ENCODE measurements at places on chromosomes 1 and 21. TPM values are rescaled to one million over a fixed set of nuclear protein-coding genes. Genes with fewer than 3 reads are reported as not detected.

CYP2J2 gene
- total RNA-seq = not detected

LCE1A gene
- total RNA-seq = not detected

TMIGD3 gene
- total RNA-seq = not detected

ZNF683 gene
- not detected for total RNA-seq

RYR2 gene
- total RNA-seq = 0.19 TPM

MYBPH gene
- not detected for total RNA-seq

KRTAP13-2 gene
- not detected for total RNA-seq

EXO1 gene
- 15.1 TPM for total RNA-seq

SPATC1L gene
- 12.4 TPM for total RNA-seq

LCE1C gene
- total RNA-seq = not detected

CCSAP gene
- 5.0 TPM for total RNA-seq

DNA sequence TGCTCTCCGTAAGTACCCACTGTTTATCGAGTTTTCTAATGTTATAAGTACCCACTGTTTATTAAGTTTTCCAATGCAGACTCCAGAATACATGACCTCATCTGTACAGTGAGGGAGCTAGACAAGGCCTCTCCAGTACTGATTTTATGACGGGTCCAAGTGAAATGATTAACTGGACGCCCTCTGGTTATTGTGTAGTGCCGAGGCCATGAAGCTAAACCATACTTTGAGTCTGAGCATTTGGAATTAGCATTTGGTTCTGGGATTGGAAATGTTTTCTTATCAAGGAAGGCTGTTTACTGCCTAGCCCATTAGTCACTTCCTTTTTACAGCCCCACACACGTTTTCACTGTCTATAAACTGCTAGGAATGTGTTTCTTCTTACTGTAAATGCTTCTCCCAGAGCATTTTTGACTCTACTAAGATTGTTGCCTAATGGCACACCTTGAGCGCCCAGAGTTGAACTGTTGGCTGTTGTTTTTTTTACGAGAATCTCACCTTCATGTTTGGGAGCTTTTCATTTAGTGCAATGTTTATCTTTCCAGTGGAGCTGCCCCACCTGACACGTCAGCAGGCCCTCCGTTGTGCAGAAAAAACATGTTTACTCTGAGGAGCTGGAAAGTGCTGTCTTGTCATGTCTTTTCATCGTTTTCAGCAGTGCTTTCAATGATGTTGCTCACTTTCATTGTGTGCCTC is 26.9 kb downstream of the SPATA46 start:
- DNase-seq = peak; percentile 83

GRCh38 chr1:241311056-241311746 is 45.8 kb downstream of the RGS7 start:
- no peak for DNase-seq

GRCh38 chr1:42739753-42740700 is at the start of gene CLDN19:
Gene CLDN19 (minus strand): TSS chr1:42740236. CDS start chr1:42740063, 173 bp downstream.
- no peak for DNase-seq

DNA sequence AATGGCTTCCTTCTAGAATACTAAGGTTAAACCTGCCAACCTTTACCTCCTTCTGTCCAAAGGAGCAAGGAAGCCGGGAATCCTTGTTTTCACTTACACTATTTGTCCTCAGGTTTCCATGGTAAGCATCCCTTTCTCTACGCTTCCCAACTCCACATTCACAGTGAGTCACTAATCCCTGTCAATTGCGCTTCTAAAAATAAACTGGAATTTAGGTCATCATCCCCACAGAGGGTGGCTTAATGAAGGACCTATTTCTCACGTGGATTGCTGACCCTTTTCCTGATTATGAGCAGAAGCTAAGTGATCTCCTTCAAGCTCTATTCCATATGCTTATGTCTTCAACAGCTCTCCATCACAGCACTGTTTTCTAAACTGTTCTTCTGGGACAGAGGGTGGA is 39.9 kb upstream of the ABCA4 start:
- DNase-seq = peak; percentile 86

- DNase-seq = no peak
Observed at GRCh38 chr1:75074831-75075395, 59.3 kb upstream of the LHX8 start.

DNA sequence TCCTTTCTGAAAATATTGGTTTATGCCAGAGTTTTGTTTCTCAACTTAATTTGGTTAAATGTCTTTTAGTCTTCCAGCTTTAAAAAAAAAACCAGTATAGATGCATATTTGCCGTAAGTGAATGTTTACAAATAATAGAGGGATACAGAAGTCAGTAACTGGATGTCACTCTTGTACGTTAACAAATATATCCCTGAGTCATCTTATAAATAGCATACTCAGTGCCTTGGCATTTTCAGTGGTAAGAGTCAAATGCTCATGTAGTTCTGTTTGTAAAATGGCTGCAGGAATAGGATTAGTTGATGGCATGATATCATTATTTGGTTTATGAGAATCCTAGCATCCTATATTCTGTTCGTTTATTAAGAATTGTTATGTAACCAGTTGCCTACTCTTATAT is 55.4 kb downstream of the SPEN start:
- DNase-seq = peak; percentile 88

DNA sequence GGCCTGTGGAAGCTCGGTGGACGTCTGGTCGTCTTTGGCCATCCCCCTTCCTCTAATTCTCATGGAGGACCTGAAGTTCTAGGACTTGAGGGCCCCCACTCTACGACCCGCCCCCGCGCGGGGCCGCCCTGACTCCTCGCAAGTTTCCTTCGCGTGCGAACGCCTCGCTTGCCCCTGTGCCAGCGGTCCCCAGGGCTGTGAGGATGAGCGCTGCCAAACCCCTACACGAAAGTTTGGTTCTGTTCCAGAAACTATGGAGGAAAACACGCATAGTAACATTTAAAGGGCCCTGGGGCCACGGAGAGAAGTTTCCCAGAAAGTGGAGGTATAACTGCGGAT is 304 bp upstream of the GNG12 start:
- DNase-seq = peak; percentile 55

DNA sequence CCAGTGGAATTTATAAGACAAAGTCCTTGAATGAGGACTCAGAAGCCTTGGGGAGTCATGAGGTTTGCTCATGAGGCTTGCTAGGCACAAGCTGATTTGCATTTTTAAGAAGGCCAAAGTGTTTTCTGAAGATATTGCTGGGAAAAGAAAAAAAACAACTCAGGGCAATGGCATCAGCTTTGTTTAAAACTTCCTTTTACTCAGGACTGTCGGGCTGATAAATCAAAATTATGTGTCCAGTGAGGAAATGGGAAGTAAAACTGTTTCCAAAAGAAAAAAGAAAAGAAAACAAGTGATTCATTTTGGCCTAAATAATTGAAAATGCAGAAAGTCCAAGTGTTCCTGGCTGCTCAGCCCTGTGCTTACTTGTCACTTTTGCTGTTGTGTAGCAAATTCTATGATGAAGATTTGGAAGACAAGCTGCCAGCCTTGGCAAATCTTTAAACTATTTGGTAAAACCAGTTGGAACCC is 282.4 kb downstream of the HLX start:
- peak; percentile 14 for DNase-seq

GRCh38 chr1:47765236-47765635 is 231.9 kb downstream of the TRABD2B start:
- DNase-seq = no peak

DNA sequence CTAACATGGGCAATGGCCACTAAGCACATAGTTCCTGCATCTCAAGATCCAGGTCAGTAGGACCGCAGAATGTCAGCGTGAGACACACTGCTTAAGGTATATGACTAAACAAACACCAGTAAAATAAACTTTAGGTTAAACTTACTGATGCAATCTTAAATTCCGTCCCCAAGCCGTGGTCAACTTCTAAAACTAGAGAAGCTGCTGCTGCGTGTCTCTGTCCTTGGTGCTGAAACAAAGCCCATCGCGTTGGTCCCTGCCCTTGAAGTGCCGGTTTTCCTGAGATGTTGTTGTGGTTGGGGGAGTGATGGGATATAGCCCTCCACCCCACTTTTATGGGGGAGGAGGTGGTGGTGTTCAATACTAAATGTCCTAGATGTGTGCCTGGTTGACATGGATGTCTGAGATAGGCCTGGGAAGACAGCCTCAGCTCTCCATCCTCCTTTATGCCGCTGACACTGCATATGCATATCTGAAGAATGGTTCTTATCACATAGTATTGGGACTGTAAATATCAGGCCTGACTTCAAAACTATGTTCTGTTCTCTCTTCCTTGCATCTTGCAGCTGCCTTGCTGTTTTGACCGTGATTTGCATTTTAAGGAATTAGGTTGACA is 72.0 kb upstream of the KCNA3 start:
- peak; percentile 12 for DNase-seq

DNA sequence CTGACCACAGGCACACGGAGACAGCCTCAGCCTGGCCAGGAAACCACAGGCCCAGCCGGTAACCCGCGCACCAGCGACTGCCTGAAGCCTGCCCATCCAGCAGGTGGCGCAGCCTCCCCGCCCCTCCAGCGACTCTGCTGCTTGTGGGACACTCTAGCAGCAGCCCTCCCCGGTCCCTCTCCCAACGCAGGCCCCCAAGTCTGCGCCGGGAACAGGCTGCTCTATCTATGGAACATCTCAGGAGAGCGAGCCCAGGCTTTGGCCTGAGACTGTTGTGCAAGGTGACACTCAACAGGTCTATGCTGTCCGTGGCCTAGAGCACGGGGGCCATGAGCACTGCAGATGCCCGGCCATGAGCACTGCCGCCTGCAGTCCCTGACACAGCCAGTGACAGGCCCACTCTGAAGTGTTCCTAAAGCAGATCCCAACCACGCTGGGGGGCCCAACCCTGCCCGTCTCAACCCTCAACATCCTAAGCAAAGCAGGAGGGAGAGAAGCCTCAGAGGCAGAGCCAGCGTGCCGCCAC is 28.4 kb downstream of the WDR4 start:
- DNase-seq = no peak

- DNase-seq = no peak
Observed at GRCh38 chr1:180652792-180653191, 21.0 kb downstream of the XPR1 start.

- no peak for DNase-seq
Observed at GRCh38 chr1:218625393-218625792, 280.3 kb downstream of the TGFB2 start.

- DNase-seq = no peak
Observed at GRCh38 chr1:58896246-58897183, 112.7 kb upstream of the JUN start.

- DNase-seq = no peak
Observed at GRCh38 chr21:42266971-42267556, 48.1 kb downstream of the ABCG1 start.

DNA sequence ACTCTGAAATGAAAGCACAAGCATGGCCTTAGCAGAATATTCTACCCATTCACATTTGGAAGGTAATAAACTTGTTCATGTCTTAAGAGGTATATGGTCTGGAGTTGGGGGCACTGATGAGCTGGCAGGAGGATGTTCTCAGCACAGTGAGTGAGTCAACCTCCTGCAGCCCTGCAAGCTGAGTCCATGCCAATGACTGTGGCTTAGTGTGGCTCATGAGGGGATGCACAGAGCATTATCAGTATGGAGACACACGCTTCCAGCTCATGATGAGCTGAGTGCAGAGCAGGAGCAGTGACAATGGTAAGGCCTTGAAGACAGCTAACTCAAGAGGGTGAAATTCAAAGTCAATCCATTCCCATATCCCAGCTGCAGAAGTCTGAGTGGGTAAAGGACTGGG is 102.3 kb downstream of the TNFSF18 start:
- peak; percentile 90 for DNase-seq

DNA sequence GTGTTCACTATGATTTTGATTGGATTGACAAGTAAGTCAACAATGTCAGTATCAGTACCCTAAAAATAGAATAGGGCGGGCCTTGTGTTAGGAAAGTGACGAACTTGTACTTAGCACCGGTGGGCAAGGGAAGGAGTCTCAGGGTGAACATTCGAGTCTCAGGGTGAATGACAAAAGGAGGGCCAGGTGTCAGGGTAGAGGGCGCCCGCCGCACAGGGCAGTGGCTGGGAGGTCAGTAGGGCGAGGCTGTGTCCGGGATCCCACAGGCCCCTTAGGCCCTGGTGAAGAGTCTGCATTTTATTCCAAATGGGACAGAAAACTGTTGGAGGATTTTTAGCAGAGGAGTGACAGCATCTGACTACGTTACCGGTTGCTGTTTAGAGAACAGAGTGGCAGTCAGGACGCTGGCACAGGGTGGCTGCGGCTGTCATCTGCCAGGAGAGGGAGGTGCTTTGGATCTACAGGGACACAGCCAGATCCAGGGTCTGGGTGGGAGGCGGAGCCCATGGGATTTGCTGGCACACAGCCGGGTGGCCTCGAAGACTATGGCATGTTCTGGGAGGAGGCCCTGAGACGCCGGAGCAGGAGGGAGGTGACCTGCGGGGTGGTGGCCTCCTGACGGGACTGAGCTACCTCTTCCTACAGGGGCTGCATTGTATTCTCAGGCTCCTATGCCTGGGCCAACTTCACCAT is 11.0 kb downstream of the AGTRAP start:
- no peak for DNase-seq

DNA sequence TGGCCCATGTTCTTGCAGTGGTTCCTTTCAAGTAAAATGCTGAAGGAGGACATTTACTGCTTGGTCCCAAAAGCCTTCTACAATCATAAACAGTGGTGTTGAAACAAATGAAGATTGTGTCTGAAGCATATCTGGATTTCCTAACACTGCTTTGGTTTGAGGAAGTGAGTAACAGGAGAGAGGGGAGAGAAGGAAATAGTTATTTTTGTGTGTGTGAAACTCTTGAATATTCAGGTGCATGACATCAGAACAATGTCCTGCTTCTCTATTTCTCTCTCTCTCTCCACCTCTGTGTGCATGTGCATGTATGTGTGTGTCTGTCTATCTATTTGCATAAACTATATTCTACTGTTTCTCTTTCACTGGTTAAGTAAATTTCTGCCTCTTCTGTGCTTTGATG is 61.4 kb upstream of the TNFSF18 start:
- DNase-seq = no peak

DNA sequence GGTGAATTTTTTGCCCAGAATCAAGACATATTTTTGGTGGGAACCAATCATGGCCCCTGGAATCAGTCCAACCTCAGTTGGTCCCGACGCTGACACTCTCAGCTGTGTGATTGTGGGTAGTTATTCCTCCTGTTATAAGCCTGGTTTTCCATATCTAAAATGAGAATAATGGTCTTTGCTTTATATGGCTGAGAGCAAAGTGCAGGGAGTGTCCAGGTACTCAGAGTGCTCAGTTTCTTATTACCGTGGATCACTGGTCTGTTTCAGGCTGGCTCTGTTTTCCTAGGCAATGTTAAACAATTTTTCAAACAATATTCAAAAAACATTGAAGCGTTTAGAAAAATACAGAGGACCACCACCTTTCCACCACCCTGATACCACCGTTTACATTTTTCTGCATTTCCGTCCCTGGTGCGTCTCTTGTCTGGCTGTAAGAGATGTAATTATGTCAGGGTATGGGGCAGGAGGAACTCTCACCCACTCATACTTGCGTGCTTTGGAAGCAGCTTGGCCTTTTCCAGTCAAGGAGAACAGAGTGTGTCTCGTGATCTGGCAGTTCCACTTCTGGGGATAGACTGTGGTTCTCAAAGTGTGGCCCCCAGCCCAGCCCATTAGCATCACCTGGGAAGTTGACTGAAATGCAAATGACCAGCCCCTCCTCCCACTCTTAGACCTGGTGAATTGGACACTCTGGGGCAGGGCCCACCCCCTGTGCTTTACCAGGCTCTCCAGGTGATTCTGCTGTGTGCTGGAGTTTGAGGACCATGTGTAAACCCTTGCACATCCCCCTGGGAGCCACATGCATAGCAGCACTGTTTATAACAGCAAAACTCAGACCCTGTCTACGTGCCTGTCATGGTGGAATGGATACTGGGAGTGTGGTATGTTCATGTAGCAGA is 6.8 kb downstream of the MX1 start:
- no peak for DNase-seq

GRCh38 chr1:116577759-116578314 is 7.0 kb upstream of the CD58 start:
- DNase-seq = no peak
